ENCODE measurements at places on chromosomes 1 and 21.

DNA sequence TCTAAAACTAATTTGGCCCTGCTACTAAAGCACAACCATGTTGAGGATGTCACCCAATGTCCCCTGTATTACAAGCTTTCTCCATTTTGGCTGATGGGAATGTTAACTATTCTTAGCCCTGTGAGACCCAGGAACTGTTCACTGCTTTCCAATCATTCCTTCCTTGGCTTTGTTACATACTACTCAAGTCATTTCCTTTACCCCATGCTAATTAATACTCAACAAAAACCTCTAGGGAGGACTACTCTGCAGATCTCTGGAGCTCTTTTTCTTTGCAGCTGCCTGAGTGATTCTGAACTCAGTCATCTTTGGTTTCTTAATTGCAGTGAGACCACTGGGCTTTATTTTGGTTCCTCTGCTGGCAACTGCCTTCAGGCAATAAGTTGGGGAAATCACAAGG lies 23.3 kb upstream of the RPE65 start:
- DNase-seq: no peak

GRCh38 chr1:11157867-11158266 lies 31.3 kb upstream of the ANGPTL7 start:
- peak; percentile 48 for DNase-seq

DNA sequence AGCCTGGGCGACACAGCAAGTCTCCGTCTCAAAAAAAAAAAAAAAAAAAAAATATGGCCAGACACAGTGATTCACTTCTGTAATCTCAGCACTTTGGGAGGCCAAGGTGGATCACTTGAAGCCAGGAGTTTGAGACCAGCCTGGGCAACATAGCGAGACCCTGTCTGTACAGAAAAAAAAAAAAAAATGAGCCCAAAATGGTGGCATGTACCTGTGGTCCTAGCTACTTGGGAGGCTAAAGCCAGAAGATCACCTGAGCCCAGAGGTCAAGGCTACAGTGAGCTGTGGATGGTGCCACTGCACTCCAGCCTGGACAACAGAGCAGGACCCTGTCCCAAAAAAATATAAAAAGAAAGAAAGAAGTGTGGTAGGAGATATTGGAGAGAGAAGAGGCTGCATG lies 1.7 kb upstream of the TESK2 start:
- no peak for DNase-seq

DNA sequence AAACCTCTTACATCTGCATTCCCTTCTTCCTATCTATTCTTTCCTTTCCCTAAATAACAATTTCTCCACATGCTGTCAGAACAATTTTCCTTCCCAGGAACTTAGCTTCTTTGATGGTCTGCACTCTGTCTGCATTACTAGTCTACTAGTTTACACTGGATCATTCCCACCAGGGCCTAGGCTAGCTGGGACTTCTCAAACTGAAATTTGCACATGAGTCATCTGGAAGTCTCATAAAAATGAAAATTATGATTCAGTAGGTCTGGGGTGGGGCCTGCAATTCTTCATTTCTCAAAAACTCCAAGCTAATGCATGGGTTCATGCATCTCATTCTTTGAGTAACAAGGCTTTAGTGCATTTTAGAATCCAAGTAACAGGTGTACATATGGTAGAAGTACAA lies 74.2 kb downstream of the GABPA start:
- DNase-seq: no peak
